ENCODE measurements at places on chromosomes 13 and 19.

GRCh38 chr13:99692854-99693253, 191.6 kb downstream of the TM9SF2 start:
- DNase-seq = no peak

- peak; percentile 5 for DNase-seq
These were observed 60.4 kb upstream of the OLFM4 start for GRCh38 chr13:52968074-52968700.

DNA sequence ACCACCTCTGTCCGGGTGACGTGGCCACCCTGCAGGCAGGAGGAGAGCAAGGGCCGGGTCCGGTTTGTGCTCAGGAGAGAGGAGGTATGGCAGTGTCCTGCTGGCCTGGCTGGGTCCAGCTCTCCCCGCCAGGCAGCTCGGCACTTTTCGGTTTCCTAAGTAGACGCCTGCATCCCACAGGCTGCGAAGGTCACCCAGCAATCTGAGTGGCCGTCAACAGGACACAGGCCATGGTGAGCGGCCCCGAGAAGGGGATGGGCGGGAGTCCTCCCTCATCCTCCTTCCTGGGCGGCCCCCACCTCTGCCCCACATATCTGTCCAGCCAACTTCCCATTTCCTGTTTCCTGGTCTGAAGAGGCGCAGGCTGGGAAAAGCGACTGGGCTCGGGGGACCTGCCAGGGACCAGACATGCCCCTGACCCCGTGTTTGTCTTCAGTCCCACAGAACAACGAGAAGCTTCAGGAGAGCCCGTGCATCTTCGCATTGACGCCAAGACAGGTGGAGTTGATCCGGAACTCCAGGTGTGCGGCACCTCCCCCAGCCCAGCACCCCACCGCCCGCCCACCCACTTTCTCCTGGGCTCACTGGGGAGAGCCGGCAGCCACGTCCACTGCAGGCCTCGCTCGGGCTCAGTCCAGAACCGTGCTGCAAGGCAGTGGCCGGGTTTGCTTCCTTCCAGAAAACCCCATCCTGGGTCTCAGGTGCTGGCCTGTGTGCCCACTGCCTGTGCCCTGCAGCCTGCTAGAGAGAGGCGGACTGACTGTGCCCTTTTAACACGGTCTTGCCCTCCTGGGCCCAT, 16.3 kb downstream of the PIAS4 start:
- no peak for DNase-seq

DNA sequence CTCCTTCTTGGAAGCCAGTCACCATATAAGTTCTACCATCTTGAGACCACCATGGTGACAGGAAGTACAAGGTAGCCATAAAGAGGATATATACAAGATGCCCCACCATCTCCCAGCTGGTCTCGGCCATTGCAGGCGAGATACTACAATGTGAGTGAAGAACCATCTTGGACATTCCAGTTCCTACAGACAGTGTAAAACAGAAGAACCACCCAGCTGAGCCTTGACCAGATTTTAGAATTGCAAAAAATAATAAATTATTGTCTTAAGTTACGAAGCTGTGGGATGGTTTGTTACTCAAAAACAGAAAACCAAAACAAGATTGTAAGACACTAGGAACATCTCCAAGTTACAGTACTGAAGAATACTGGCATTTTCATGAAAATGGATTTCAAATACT, 43.6 kb downstream of the DOCK9 start:
- DNase-seq = no peak

GRCh38 chr13:98874029-98874397, 103.9 kb downstream of the DOCK9 start:
- DNase-seq = no peak

DNA sequence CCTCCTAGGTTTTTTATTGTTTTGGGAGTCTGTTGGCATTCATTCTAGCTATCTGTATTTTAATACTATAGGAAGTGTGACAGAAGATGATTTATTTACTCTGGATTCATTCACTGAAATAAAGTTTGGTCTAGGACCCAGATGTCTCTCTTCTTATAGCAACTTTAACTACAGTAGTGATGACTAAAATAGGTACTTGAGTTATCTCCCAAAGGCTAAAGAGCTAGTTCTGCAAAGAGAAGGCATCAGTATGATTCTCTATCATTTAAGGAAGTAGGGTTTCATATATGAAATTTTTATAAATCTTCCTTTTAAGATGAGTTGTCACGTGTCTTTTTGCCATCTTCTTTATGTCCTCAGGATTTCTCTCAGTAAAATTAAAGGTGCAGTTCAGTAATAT, 507.4 kb downstream of the KCTD12 start:
- no peak for DNase-seq

- no peak for DNase-seq
These were observed 111.0 kb upstream of the KL start for GRCh38 chr13:32905063-32905863.

DNA sequence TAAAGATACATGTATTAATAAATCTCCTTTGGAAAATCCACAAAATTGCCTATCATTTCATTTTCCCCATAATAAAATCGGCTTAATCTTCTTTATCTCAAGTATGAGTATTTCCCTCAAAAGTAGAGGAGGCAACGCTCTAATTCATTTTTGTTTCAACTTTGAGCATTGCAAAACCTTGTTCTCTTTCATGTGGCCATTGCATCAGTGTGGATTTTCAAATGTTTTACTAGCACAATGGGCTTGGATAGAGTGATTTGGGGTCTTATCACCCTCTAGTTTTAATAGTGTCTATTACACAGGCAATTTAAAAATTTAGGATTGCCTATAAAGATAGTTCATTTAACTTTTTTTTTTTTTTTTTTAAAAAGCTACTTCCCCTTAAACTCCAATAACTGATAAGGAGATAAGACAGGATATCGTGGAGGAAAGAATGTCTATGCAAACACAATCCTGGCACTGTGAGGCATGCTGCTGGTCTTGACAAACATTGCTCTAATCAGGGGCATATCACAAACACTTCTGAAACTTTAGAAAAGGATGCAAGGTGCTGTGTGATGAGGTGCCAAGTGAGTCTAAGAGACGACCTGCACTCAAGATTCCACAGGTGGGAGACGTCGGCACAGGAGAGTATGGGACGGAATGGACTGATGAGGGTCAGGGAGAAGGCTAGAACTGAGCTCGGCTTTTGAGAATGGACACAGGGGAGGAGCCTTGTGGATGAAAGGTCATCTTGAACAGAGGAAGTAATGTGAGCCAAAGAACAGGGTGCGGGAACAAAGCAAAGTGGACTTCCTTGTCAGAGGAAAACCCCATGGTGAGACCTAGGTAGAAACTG, 199.7 kb downstream of the IRS2 start:
- no peak for DNase-seq

- no peak for DNase-seq
These were observed 7.9 kb downstream of the PPP1R37 start for GRCh38 chr19:45100846-45101252.

DNA sequence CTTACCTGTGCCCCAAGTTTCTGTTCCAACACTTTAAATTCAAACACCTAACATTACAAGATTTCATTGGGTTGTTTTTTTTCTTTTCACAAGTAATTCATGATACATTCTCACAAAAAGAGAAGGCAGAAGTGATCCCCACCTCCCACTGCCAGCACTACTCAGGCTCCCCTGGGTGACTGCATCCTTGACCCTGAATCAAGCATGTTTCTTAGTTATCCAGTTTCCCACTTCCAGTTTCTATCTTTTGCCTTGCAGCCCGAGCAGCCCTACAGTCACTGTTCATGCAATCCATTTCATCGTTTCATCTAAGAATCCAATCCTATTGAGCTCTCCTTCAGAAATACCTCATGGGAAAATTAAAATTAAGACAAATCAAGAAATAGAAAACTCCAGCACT, 61.4 kb downstream of the RNASEH2B start:
- DNase-seq = no peak

- no peak for DNase-seq
These were observed 41.5 kb downstream of the WDFY2 start for GRCh38 chr13:51625555-51626345.

- no peak for DNase-seq
These were observed 15.3 kb upstream of the FPR3 start for GRCh38 chr19:51779703-51780102.

DNA sequence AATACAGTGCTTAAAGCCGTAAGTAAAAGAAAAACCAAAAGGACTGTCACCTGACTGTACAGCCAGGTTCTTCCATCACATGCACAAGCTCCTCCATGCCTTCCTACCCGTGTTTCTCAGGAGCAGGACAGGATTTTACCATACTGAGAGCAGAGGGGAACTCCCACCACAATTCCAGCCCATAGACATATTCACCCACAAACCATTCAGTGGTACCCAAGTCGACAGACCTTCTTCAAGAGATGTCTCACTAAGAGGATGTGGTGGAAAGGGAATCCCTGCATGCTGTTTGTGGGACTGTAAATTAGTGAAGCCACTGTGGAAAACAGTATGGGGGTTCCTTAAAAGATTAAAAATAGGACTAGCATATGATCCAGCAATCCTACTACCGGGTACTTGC, 66.9 kb upstream of the DOCK9 start:
- DNase-seq = no peak

GRCh38 chr19:54792814-54793213, 10.6 kb upstream of the KIR2DL4 start:
- DNase-seq = no peak

DNA sequence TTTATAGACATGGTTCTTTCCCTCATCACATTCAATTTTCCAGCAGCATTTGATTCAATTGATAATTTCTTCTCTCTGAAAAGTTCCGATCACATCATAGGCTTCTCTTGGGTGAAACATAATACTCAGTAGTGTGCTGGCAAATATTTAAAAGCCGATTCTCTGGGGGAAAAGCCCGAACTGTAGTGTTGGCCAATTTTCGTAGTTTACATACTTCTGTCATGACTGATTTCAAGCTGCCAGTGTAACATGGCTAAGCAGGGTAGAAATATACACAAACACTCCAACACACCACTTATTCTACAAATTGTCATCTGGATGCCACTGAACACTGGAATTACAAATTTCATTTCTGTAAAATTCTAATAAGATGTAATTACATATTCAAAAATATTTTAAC, 56.1 kb upstream of the FREM2 start:
- DNase-seq = no peak

GRCh38 chr19:3855320-3855719, 13.5 kb downstream of the ZFR2 start:
- DNase-seq = no peak

DNA sequence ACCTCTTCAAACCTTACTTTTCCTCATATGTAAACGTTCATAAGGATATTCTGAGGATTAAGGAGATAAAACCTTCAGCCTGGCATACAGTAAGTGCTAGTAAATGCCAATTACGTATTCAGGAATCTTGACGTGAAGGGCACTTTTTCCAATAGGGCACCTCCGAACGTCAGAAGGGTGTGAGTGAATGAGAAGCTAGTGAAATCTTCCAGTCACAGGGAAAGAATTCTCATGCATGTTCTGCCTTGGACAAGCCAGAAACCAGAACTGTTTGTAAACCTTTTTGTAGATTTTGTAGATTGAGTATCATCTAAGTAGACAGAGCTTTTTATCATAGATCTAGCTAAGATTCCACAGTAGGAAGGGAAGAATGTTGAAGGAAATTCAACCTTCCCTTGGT, 16.5 kb downstream of the DGKH start:
- DNase-seq = no peak

GRCh38 chr19:36748431-36749275, 24.0 kb downstream of the ZNF850 start:
- DNase-seq = no peak

DNA sequence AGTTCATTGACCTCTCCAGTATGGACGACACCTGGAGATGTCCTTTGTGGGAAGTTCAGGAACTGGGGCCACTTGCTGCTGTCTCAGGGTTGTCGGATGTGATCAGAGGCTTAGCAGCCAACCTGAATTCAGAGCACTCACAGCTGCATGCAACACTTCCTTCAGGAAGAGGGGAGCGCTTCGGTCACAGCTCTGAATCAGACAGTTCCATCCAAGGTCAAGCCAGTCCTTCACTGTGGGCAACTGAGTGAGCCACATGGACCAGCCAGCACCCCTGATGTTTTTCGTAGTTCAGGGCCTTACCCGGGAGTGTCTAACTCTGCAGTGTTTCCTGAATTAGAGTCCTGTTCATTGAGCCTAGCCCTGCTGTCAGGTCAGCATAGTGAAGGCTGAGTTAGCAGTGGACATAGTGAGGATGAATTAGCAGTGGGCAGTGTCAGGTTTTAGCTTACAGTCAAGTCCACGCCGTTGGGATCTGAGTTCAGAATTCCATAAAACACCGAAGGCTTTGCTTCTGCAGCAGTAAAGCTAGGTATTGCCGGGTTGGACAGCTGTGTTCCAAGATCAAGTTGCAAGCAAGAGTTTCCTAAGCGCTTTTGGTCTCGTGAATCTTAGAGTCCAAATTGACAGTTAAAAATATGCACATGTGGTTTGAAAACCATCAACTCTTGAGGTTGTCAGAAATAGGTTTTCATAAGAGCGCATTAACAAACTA, 5.1 kb downstream of the ZNF555 start:
- DNase-seq = no peak

DNA sequence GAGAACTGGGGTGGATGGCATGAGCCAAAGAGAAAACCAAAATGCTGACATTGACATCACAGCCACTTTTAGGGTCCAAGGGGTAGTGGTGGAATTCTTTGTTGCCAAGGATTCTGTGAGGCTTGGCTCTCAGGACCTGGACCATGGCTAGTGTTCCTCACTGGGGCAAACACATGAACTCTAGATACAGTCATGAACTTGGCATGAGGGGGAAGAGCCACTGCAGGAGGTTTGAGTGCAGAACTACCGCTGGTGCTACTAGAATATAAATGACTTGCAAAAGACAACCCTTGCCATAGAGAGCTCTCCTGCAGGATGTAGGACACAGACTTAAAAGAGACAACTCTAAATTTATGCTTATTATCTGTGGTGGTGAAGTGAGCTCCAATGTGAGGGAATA, 29.8 kb upstream of the FRY start:
- DNase-seq = no peak

- DNase-seq = no peak
These were observed 23.2 kb upstream of the MAB21L1 start for GRCh38 chr13:35499676-35500075.

GRCh38 chr13:69947582-69947981, 160.0 kb upstream of the ATXN8OS start:
- DNase-seq = peak; percentile 7

DNA sequence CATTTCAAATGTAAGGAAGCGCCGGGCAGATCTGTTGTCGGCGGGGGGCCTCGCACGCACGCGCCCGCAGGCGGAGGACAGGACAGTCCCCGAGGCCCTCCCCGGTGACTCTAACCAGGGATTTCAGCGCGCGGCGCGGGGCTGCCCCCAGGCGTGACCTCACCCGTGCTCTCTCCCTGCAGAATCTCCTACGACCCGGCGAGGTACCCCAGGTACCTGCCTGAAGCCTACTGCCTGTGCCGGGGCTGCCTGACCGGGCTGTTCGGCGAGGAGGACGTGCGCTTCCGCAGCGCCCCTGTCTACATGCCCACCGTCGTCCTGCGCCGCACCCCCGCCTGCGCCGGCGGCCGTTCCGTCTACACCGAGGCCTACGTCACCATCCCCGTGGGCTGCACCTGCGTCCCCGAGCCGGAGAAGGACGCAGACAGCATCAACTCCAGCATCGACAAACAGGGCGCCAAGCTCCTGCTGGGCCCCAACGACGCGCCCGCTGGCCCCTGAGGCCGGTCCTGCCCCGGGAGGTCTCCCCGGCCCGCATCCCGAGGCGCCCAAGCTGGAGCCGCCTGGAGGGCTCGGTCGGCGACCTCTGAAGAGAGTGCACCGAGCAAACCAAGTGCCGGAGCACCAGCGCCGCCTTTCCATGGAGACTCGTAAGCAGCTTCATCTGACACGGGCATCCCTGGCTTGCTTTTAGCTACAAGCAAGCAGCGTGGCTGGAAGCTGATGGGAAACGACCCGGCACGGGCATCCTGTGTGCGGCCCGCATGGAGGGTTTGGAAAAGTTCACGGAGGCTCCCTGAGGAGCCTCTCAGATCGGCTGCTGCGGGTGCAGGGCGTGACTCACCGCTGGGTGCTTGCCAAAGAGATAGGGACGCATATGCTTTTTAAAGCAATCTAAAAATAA, 18.2 kb downstream of the IL17D start:
- peak; percentile 7 for DNase-seq
